Fibroblast of skin of left quadriceps (primary cell): ENCODE measurements at places on chromosomes 1 and 21.

DNA sequence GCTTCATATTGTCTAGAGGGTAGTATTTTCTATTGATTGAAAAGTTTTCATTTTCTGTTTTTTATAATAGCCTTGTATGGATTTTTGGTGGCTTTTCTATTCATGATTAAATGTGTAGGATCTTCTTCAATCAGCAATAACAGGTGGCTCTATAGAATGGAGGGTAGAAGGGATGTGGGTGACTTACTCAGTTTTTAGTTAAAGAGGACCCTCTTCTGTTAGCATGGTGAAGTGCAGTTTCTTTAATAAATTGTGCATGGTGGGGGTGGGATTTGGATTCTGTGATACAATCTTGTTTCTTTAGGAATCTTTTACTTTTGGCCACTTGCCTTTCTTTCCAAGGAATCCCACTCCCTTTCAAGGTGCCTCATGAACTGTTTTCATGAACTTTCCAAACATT, 64.7 kb downstream of the SLC35A3 start:
- no peak for DNase-seq

GRCh38 chr1:36506276-36506920, 23.7 kb upstream of the CSF3R start:
- no peak for DNase-seq

DNA sequence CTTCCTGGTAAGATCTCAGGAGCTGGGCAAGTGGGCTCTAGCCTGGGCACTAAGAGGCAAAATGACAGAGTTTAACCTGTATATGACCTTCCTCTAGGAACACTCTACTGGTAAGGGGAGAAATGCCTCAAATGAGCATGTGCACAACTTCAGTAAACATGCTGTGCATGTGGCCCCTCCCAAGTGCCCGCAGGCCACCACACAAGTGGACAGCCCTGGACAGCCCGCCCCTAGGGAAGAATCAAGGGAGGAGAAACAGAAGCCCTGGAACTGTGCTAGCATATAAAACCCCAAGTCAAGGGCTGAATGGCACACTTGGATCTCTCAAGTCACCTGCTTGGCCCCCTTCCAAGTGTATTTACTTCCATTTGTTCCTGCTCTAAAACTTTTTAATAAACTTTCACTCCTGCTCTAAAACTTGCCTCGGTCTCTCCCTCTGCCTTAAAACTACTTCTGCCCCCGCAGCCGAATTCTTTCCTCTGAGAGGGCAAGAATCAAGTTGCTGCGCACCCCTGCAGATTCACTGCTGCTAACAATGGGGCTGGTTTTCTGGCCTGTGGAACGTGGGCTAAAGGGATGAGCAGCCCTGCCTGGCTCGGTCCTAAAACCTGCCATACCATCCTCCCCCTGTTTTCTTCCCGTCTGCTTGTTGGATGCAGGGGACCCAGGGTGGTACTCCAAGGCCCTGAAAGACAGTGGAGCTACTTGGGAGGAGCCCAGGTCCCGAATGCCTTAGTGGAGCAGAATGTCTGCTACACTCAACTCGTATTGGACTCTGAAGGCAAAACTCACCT, 93.5 kb downstream of the IER5 start:
- no peak for DNase-seq

DNA sequence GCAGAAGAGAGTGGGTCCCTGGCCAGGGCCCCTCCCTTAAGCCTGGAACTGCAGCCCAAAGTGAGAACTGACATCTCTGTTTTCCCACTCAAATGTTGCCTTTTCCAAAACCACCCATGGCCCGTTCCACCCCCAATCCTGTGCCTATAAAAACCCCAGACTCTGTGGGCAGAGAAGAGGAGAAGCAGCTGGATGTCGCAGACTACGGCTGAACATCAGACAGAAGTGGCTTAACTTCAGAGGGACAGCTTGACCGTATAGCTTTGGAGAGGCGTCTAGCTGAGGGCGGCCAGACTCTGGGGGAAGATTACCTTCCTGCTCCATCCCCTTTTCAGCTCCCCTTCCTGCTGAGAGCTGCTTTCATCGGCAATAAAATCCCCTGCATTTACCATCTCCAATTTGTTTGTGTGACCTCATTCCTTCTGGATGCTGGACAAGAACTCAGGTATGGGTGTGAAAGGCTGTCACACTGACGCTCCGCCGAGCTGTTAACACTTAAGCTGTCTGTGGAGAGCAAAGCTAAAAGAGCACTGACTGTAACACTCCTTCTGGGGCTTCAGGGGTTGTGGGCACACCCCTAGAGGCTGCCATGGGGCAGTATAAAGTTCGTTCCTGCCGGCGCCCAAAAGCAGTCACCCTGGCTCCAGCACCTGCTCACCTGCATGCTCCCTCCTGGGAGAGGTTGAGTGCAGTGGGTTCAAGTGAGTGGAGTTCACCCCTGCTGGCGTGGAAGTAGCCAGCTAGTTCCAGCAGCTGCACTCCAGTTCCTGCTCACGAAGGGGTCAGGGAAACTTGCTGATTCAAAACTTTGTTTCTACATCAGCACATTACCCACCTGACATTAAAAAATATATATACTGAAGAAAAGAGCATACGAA, 19.6 kb upstream of the ERO1B start:
- no peak for DNase-seq

- DNase-seq = no peak
These were observed 22.3 kb downstream of the GPA33 start for GRCh38 chr1:167067904-167068303.

GRCh38 chr1:225897595-225898514, 8.9 kb upstream of the LEFTY1 start:
- DNase-seq = no peak
